Fibroblast of pulmonary artery (primary cell): ENCODE measurements at places on chromosomes 5 and 9.

DNA sequence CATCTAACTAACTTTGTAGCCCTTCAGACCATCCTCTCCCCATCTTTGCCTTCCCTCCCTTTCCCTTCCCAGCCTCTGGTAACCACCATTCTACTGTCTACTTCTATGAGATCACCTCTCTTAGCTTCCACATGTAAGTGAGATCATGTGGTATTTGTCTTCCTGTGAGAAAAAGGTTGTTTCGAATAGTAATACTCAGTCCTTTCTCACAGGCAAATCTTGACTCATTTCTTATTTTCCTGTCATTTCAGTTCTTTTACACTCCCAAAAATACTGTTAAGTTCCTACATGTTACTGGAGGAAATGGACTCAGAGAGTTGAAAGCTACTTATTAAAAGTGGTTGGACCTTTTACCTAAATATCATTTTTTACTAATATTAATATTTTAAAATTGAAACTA, 82.1 kb downstream of the SLF1 start:
- no peak for DNase-seq

GRCh38 chr5:72641164-72641563, 134.0 kb upstream of the ZNF366 start:
- DNase-seq = no peak

DNA sequence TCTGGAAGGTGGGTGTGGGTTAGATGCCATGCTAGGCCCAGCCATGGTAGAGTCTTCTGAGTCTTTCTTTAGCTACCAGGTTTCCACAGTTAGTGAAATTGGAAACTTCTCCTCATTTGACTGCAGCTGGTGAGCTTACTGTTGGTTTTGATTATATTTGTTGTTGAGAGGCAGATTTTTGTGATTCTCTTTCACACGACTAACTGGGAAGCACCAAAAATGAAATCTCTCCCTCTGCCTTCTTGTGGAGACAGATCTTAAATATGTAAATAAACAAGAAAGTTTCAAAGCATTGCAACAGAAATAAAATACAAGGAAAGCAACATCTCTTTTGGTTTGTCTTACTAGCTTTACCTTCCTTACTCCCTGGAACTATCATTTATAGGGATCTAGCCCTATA, 122.2 kb downstream of the CEMIP2 start:
- no peak for DNase-seq

- no peak for DNase-seq
Observed at GRCh38 chr5:127568166-127568565, 50.7 kb downstream of the PRRC1 start.

DNA sequence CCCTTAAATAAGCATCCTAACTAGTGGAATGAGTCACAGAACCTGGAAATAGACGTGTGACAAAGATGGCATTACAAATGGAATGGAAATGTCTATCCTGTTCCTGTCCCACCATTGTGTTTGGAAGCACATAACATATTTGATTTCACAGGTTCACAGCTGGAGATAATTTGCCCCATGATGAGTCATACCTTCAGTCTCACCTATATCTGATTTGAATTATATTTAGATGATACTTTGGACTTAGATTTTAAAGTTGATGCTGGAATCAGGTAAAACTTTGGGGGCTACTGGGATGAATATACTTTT, 92.5 kb downstream of the CEMIP2 start:
- no peak for DNase-seq

- no peak for DNase-seq
Observed at GRCh38 chr5:178363501-178364325, 131.1 kb upstream of the PHYKPL start.

DNA sequence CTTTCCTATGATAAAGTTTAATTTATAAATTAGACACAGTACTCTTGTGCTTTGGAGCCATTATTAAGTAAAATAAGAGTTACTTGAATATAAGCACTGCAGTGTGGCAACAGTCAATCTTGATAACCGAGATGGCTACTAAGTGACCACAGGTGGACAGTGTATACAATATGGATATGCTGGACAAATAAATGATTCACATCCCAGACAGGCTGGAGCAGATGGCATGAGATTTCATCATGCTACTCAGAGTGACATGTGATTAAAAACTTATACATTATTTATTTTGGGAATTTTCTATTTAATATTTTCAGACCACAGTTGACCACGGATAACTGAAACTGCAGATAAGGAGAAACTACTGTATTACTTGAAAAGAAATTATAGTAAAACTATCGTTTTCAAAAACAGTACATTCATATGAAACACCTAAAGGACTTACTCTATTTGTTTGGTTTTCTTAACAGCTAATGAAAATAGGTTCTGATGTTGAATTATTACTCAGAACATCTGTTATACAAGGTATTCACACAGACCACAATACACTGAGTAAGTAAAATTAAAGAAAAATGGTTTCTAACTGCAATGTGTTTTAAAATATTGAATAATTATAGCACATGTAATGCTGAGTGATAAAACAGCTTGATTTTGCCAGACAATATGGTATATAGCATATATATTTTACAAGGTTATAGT, 16.0 kb downstream of the LYRM7 start:
- no peak for DNase-seq
